ENCODE measurements at places on chromosomes 2 and 18. TPM values are rescaled to one million over a fixed set of nuclear protein-coding genes. Genes with fewer than 3 reads are reported as not detected.

- DNase-seq: no peak
These were observed 176.6 kb upstream of the CREB1 start for GRCh38 chr2:207352978-207353671.

- no peak for DNase-seq
These were observed 13.4 kb downstream of the BCL11A start for GRCh38 chr2:60540074-60540473.

- no peak for DNase-seq
These were observed 38.7 kb upstream of the ATL2 start for GRCh38 chr2:38415728-38416291.

DNA sequence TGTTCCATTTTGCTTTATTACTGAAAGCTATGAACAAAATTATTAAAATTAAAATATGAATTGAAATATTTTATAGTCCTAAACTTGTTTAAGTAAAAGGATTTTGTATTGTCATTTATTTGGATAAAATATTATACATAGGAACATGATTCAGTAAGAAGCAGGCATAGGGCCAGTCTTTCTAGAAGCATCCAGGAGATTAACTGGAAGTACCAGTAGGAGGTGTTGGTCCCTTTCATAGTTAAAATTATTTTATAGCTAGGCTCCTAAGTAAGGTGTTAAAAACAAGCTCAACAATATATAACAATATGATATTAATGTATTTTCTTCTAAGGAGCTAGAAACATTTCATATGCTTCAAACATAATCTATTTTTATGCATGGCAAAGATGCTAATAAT lies 43.7 kb downstream of the FIGN start:
- DNase-seq: no peak

DNA sequence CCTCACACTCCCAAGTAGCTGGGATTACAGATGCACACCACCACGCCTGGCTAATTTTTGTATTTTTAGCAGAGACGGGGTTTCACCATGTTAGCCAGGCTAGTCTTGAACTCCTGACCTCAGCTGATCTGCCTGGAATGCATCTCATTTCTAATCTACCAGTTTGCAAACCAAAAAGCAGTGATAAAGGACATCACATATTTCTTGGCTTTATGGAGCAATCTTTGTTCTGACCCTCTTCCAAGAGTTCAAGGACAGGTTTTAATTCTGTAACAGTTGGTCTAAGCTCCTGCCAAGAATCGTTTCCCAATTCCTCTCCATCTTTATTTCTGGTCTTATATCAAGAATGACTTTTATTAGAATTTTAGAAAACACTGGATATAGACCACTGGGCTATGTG lies 67.7 kb downstream of the SLC40A1 start:
- no peak for DNase-seq

DNA sequence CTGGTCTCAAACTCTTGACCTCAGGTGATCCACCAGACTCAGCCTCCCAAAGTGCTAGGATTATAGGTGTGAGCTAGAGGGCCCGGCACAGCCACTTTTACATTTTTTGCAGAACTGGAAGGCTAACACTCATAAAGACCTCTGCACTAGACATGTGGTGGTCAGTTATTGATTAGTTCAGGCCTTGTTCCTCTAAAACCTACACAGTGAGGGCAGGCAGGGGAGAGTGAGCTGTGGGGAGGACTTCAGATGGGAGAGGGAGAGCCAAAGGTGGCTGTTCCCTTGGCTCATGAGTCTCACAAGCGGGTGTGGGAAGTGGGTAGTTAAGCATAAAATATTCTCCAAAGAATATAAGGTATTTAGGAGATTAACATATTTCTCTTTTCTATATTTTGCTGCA lies 29.3 kb upstream of the ACYP2 start:
- DNase-seq: no peak

DNA sequence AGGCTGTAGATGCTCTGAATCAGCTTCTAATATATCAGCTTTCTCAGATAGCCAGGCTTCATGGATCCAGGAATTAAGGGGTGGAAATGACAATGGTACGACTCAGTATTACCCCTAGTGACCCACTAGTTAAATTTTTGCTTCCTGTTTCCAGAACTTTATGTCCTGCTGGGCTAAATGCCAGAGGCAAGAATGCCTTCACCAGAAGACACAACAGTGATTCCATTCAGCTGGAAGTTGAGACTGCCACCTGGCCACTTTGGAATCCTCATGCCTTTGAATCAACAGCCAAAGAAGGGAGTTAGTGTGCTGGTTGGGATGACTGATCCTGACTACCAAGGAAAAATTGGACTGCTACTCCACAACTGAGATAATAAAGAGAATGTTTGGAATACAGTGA lies 239.1 kb downstream of the ASXL3 start:
- DNase-seq: no peak

- no peak for DNase-seq
These were observed 81.5 kb upstream of the SMAD2 start for GRCh38 chr18:48011926-48012465.

- no peak for DNase-seq
These were observed 562.7 kb upstream of the ID2 start for GRCh38 chr2:8118940-8119781.

DNA sequence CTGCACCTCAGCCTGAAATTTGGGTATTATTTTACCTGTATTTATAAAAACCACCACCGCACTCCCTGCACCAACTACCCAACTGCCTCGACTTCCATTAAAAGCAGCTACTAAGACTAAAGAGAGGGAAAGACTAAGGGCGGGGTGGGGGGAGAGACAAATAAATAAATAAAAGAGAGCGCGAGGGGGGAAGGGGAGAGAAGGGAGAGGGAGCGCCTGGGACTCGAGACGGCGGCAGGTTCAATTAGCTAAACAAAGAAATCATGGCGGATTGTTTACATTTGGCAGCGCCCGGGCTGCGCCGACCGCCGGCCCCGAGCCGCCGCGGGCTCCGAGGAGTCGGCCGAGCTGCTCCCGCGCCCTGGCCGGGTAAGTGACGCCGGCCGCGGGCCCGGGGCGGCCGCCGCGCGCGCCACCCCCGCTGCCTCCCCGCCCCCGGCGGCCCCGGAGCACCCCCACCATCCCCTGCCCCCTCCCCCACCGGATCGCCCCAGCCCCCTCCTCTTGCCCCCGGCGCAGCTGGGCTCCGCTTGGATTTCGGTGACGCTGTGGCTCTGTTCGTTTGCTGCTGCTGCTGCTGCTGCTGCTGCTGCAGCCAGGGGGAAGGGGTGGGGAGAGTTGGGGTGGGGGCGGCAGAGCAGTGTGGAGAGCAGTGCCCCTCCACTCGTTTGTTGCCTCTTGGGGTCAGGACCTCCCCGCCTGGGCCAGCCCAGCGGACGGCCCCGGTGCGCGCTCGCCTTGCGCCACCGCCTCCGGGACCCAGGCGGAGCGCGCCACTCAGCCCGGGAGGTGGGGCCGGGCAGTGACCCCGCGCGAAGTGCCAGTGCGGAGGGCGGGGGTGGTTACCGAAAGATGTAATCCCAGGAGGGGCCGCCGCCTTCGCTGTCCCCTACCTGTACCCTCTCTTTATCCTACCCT lies 187.2 kb upstream of the FANCL start:
- DNase-seq: peak; percentile 51

GRCh38 chr2:172339371-172340010 lies 87.9 kb upstream of the ITGA6 start:
- no peak for DNase-seq

DNA sequence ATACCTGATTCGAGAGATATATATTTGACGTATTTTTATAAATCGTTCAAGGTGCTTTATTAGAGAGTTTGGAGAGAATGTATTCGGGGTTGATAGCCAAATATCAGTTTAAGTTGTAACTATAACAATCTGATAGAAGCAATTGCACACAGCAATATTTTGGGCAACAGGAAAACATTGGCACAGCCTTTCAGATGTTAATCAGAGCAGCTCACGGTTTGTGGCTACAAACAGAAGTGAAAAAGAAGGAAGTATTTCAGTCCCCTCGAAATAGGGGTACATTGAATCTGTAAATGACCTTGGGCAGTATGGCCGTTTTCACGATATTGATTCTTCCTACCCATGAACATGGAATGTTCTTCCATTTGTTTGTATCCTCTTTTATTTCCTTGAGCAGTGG lies 20.6 kb downstream of the SERPINB10 start:
- no peak for DNase-seq

DNA sequence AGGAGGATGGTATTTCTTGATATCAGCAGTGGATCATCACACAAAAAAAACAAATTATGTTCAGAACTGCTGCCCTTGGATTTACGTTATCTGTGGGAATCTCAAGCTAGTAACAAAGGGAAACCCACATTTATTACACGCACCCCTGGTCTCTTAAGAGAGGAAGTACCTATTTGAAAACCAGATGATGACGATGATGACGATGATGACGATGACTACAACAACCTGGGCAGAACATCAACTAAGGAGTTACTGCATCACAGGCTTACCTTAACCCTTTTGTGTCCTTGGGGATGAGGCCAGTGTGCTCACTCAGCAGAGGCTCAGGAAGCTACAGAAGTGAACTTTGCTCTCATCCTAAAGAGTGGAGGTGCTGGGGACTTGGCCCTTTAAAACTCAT lies 169.4 kb downstream of the FSHR start:
- no peak for DNase-seq

- peak; percentile 24 for DNase-seq
These were observed 58.1 kb downstream of the MAP3K19 start for GRCh38 chr2:134988994-134989605.

- no peak for DNase-seq
These were observed 33.3 kb downstream of the NAB1 start for GRCh38 chr2:190682168-190682567.

- no peak for DNase-seq
These were observed 52.0 kb downstream of the MRPL33 start for GRCh38 chr2:27823569-27823968.

DNA sequence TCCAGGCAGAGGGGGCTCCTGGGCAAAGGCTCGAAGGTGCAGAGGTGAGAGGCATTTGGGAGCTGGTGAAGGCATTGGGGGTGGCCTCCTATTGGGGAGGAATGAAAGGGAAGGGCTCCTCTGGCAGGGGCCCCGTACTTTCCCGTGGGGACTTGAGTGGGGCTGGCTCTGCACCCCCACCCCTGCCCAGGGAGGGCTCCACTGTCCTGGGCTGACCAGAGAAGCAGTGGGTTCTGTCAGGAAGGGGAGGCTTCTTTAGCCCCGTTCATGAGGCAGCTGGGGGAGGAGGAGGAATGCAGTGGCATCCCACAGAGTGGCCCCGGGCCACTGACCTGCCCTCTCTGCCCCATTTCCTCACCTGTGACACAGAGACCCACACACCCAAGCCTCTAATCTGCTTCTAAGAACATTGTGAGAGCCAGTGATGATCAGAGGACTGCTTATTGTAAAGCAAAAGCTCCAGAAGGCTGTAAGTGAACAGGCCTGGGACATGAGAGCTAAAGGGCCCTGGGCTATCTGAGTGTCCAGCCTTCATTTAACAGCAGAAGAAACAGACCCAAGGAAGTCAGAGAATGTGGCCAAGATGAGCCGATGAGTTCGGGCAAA lies 38.6 kb upstream of the GPAT2 start:
- no peak for DNase-seq

GRCh38 chr18:3824101-3824500 lies 374.1 kb downstream of the TGIF1 start:
- no peak for DNase-seq

DNA sequence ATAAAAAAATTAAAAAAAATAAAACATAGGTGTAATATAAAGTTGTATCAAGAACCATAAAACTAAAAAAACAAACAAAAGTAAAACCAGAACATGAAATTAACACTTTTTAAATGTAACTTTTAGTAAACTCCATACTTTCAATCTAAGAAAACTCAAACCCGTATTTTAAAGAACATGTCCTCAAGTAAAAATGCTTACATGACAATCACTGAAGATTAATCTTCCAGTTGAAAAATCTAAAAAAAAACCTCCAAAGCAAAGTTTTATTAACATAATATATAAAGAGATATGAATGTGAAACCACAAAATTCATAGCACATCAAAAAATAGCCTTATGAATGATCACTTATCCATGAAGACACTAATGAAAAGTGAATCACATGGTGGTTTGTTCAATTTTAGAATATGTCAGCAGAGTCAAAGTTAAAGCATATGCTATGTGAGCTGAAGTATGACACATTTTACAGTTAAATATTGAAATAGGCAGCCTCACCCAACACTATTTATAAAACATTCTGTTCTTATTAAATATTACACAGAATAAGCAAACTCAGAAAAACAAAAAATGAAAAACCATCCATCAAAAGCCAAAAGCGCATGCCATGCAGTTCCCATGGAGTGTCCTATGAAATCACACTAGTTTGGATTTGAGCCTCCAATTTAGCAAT lies 23.1 kb upstream of the CHAC2 start:
- no peak for DNase-seq

DNA sequence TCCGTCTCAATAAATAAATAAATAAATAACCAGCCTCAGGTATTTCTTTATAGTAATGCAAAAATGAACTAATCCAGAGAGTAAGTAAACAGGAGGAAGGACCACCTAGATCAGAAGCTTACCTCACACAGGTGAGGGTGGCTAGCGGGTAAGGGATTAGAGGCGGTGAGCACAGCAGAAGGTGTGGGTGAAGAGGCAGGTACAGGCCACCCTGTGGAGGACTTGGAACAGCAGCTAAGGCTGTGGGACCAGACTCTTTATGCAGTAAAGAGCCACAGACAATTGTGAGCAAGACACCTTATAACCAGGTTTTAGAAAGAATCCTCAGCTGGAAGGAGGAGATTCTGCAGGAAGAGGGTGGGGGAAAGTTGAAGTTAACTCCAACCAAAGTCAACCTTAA lies 34.2 kb upstream of the TTR start:
- no peak for DNase-seq

DNA sequence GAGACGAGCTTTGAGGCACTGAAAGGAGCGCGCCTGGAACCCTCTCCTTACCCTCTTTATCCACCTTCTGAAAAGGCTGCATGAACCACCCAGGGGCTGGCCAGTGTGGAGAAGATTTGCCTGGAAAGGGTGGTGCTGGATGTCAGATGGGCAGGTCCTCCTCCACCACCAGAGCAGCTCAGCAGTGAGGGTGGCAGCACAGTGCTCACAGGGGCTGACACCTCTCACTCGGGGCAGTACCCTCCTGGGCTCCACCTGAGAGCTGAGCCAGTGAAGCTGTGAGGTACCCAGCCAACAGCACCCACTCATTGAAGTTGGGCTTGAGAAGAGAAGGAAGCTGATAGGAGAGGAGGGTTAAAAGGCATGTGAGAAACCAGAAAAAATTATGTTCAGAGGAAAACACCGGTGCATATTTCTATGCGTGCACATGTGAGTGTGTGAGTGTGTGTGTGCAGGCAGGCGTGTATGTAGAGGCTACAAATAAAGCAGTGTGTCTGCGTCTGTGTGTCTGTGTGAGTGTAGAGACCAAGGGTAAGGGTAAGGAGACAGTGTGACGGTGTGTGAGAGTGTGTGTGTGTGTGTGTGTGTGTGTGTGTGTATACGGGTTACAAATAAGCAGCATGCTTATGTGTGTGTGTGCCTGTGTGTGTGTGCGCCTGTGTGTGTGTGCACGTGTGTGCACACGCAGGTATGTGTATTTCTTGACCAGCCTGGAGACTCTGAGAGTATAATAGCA lies 40.7 kb downstream of the TEX44 start:
- DNase-seq: no peak

- no peak for DNase-seq
These were observed 99.3 kb downstream of the TPO start for GRCh38 chr2:1512321-1513289.

The MC5R gene
- total RNA-seq: 2.9 TPM

The LDLRAD4 gene
- total RNA-seq: 60.7 TPM

The BOLL gene
- not detected for total RNA-seq

The IGFBP2 gene
- total RNA-seq: 253 TPM

The DSG4 gene
- total RNA-seq: under 0.01 TPM

The CLEC4F gene
- total RNA-seq: not detected

The ABCG5 gene
- total RNA-seq: not detected

The POTEC gene
- total RNA-seq: under 0.01 TPM

The SERPINB5 gene
- under 0.01 TPM for total RNA-seq

The PSTPIP2 gene
- total RNA-seq: 0.41 TPM

The PCGF1 gene
- total RNA-seq: 8.2 TPM

The DUSP19 gene
- 14.7 TPM for total RNA-seq

The SNED1 gene
- total RNA-seq: 4.5 TPM
